HS-5 (cell line): ENCODE measurements at places on chromosomes 7 and 10.
A peak's percentile ranks its signal among the peaks of the same experiment; 100 is the strongest.

DNA sequence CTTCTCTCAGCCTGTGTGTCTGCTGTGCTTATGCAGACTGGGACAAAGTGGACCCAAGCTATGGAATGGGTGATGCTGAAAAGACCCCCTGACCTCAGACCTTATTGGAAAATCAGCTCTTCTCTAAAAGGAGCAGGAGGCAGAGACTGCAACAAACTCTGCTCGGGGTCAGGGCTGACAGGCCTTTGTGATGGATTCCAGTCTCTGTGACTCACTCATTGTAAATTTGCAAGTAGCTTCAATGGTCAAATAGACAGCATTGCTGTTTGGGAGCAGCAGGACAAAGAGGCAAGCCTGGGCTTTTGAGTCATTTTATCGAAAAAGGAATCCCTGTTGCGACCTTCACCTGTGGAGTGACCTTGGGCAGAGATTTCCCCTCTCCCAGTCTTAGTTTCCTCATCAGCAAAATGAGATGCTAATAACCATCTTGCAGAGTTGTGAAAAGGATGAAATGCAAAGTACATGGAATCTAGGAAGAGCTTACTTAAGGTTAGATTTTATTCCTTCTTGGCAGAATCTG is 26.1 kb upstream of the GPR26 start:
- no peak for DNase-seq

DNA sequence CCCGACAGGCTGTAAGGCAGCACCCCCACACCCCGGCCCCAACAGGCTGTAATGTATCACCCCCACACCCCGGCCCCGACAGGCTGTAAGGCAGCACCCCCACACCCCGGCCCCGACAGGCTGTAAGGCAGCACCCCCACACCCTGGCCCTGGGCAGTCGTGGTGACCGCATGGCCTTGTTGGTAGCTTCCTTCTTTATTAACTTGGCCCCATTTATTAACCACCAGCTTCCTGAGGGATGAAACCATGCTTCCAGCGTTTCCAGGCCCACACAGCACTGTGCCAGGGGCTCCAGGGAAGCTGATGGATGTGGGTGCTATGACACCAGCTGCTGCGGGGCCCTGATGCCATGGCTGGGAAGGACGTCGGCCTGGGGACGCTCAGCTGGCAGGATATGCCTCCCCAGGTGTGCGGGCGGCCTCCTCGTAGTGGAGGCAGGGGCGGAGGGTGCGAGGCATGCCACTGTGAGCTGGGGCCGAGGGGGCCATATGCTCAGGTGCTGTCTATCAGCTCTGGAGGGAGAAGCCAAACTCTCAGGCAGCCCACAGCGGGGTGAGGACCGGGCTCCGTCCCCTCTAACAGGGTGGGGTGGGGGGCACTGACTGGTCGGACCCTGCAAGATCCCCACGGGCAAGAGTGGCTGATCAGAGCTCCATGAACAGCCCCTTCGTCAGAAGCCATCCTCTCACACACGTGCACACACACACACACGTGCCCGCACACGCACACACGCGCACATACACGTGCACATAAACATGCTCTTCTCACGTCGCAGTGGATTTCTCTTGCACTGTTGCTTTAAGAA is 311.0 kb downstream of the PTPRN2 start:
- DNase-seq: no peak

DNA sequence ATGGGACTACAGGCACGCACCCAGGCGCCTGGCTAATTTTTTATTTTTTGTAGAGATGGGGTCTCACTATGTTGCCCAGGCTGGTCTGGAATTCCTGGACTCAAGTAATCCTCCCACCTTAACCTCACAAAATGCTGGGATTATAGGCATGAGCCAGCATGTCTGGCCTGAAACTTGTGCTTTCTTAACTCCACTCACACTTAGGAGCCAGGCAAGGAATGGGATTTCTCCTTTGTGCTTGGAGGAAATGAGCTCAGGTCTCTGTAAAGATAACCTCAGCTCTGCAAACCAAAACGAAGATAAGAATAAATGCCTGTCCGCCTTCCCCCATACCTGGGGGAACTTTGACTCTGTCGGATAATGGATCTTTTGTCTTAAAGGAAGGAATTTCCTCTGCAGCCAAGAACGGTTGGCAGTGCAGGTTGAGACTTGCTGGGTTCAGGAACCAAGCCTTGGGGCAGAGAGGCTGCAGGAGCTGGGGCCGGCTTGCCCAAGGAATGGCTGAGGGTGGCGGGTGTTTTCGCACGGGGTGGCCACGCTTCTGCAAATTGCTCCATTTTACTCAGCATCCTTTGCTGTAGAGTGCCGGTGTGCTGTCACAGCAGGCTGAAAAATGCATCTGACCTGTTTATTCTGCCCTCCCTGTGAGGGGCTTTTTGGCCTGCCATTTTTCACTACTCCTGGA is 174.2 kb downstream of the KIAA1217 start:
- no peak for DNase-seq

DNA sequence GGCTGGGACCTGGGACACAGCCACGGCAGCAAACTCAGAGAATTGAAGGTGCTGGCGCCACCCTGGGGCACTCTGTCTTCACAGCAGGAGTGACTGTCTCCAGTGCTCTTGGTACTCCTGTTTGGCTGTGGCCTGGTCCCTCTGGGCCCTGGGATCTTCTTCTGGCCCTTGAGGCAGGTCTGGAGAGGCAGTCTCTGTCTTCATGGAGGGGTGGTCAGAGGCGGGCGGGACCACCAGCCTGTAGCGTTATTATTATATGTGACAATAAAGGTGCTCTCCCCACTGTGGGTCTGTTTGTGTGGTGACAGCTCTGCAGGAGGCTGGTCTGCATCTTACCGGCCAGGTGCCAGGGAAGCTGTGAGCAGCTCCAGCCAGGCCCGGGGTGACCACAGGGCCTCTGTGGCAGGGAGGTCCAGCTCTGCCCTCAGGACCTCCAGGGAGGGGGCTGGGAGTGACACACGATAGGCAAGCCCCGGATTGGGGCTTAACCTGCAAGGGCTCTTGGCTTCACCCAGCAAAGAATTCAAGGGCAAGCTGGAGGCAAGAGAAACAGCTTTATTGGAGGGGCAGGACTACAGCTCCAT is 70.3 kb downstream of the MYL10 start:
- DNase-seq: no peak

- no peak for DNase-seq
Measured at GRCh38 chr10:116674901-116675423, 54.2 kb downstream of the PNLIPRP2 start.

GRCh38 chr7:79823246-79823951 is 311.2 kb upstream of the GNAI1 start:
- DNase-seq: no peak

DNA sequence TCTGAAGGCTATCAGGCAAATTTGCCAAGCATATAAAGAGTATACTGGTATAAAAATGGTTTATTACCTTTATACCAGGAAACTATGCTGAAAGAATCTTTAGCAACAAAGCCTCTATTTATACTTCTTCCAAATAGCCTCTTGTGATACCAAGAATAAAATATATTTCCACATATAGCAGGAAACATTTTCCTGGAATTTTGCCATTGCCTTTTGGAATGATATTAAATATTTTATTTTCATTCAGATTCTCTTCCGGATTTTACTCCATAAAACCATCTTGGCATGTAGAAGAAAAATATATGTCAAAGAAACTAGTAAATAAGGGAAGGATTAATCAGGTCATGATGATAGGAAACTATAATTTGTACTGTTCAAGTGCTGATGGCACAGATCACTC is 17.7 kb downstream of the SOSTDC1 start:
- DNase-seq: no peak

DNA sequence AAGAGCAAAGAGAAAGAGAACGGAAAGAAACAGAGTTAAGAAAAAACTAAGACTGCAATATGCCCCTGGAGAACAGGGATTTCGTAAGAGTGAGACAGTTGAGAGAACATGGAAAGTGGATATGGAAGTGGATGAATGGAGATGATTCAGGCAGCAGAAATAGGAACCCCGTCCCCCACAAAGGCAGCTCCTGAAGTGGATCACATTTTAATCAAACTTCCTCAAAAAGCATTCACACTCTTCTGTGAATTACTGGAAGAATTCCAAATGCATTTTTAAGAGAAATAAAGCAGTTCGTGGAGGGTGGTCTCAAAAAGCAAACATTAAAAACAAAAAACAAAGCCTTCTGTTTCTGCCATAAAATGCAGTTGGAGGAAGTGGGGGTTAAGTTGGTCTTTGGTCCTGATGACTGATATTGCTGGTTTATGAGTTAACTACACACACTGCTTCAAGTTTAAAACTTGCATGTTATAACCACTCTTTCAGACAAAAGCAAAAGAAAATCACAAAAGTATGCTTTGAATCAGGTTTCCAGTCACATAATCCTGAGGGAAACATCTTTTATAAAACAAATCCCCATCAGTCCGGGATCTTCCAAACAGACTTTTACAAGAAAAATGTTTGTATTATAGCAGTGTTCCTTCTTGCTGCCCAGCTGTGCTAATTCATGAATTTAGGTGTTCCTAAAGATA is 214.3 kb downstream of the FANK1 start:
- no peak for DNase-seq

GRCh38 chr7:85068799-85069198 is 118.1 kb downstream of the SEMA3D start:
- peak; percentile 29 for DNase-seq

GRCh38 chr10:100980311-100980710 is 7.0 kb downstream of the MRPL43 start:
- no peak for DNase-seq

DNA sequence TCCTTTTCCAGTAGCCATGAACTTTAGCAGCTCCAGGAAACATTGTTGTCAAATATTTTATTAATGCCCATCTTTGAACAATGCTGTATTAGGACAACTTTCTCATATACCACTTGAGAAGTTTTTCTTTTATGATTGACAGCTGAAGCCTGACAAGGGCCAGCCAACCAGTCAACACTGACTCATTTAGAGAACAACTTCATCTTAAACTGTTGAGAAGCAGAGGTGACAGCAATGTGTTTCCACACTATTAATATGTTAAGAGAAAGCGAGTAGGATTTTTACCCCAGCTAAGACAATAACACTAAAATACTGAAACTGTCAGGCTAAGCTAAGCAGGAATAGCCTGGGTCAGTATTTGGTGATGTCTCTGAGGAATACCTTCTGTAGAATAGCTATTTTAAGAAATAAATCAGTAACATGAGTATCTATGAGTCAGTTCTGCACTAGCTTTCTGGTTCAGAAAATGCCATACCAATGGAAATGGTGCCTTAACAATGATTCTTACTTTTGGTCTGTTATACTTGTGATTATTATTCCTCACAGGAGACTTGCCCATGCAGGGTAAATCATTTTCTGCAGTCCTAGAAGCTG is 168.8 kb upstream of the POT1 start:
- DNase-seq: no peak

- no peak for DNase-seq
Measured at GRCh38 chr10:86758189-86759072, 2.0 kb downstream of the BMPR1A start.

DNA sequence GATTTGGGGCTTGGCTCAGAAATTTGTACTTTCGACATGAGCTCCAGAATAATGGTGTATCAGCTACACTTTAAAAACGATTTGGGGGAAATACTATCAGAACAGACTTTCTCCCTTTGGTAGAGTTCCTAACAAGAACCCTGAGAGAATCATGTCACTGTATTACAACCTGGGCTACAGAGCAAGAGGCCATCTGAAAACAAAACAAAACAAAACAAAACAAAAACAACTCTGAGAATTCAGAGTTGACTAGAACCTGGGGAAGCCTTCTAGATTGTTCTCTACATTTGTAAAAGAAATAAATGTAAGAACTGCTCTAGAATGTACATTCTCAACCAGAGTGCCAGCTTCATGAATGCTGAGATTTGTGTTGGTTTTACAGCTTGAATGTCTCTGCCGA is 262.6 kb upstream of the SEMA3D start:
- DNase-seq: no peak

- DNase-seq: no peak
Measured at GRCh38 chr7:77360104-77360503, 56.0 kb downstream of the GSAP start.

- no peak for DNase-seq
Measured at GRCh38 chr7:94547126-94547525, 37.5 kb downstream of the CASD1 start.

DNA sequence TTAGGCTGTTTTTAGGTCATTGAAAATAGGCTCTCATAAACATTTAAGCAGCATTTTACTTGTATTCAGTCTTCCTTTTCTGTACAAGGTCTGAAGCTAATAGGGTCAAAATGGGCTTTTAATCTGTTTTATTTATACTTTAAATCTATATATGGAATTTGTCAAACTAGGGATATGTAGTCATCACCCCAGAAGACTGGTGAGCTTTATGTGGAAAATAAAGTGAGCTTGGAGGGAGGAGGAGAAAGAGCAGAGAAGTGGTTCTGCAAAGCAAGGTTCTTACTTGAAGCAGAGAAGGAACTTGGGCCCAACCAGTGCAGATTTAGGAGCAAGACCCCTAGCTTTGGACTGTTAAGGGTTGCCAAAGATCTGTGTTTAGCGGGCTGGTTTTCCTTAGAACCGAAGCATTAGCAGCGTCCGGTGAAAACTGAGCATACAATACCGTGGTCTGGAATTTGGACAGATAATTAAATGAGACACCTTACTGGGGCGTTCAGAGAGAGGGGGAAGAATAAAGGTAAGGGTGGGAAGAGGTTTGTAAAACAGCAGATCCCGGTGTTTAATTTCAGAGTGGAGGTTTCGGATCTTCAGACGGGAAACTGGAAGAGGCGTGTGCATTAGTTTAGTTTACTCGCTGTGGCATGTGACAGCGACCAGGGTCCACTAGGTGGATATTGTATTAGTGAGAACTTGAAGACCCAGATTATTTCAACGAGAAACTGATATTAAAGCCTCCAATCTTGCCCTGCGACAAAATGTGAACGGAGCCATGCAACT is 2.4 kb downstream of the BAMBI start:
- DNase-seq: no peak

DNA sequence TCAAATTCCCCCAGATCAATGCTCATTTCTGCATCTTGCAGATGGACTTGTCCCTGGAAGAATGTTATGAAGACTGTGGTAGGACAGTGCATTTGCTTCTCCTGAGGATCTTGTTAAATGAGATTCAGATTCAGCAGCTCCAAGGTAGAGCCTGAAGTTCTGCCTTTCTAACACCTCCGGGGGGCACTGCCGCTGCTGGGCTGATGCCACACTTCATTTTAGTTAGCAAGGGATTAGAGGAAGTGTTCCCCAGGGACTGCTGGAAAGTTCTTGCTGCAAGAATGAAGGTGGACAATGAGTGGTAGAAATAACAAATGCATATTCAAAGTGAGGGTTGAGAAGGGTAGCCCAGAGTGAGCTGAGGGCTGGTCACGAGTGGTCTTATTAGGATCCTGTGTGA is 434.3 kb upstream of the AKR1E2 start:
- no peak for DNase-seq

- peak; percentile 11 for DNase-seq
Measured at GRCh38 chr7:115094163-115094562, 172.3 kb downstream of the MDFIC start.

DNA sequence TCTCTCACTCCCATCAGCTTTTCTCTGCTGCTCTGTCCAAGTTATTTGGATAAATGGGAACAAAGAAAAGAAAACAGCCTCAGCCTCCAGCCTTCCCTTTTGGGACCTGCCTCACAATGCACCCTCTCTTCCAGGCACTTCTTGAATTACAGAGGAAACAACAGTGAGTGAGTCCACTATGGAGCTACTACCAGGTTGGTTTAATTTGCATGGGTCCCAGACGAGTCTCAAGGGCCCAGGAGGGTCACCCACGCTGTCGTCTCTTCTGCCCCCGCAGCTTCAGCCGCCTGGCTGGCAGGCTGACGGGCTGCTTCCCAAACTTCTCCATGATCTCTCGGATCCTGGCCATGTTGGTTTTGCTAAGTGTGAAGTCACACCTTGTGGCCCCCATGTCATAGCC is 80.4 kb downstream of the GPR26 start:
- DNase-seq: no peak

GRCh38 chr10:69426376-69426727 is 9.6 kb upstream of the TACR2 start:
- DNase-seq: no peak

- DNase-seq: no peak
Measured at GRCh38 chr7:1897076-1897860, 227.2 kb downstream of the ELFN1 start.
